Activated CD4-positive, alpha-beta memory T cell treated with anti-CD3 and anti-CD28 coated beads for 36 hours (primary cell): ENCODE measurements at places on chromosomes 4 and X.

DNA sequence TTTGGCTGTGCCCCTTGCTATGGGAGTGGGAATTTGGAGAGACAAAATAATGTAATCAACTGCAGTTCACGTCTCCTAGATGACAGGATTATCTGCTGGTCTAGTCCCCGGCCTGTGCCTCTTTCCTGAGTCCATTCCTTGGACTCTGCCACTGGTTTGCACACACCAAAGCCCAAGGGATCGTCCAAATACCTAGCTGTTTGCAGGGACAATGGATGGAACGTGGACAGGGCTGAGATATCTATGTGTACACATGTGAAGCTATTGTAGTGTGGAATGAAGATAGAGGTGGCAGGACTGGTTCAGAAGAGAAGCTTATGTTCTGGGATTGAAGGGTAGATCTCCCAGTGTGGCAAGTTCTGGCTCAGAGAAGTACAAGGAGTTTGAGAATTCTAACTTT is 198.3 kb upstream of the PITX2 start:
- DNase-seq = no peak

GRCh38 chrX:137040113-137040794 is 6.5 kb upstream of the GPR101 start:
- no peak for DNase-seq

GRCh38 chrX:133543654-133544053 is 128.4 kb upstream of the GPC4 start:
- no peak for DNase-seq

- no peak for DNase-seq
These were observed 244.3 kb downstream of the GPAT3 start for GRCh38 chr4:83780053-83780733.

- DNase-seq = no peak
These were observed 33.7 kb upstream of the CCKAR start for GRCh38 chr4:26524011-26524410.
